ENCODE measurements at places on chromosomes 3 and 15.

GRCh38 chr3:115111632-115112031, 35.5 kb downstream of the ZBTB20 start:
- no peak for DNase-seq

- no peak for DNase-seq
Observed at GRCh38 chr3:148992635-148993255, 1.4 kb downstream of the GYG1 start.

GRCh38 chr15:34855413-34855812, 60.1 kb upstream of the ACTC1 start:
- no peak for DNase-seq

DNA sequence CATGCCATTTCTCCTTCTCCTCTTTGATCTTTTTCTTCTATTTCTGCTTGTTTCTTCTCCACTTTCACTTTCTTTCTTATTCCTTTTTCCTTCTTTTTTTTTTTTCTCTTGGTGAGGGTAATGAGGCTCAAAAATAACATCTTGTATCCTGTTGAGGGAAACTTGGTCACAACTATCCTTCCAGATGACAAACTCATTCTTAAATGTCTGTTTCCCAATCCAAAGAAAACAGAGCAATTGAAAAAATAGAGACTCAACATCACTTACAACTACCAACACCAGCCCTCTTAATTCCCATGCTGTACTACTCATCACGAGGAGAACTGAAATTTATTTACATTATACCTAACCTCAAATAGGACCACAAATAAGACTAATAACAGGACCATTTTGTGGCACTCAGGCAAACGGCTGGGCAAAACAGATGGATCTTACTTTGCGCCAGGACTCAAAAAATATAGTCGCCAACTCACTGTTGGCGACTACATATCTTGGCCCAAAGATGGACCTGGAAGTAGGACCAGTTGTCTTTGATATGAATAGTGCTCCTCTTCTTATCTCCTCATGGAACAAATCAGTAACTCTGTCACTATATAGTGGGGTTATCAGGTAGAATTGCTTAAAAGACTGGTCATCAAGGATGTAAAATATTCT, 343.9 kb downstream of the ZBTB20 start:
- DNase-seq: no peak

DNA sequence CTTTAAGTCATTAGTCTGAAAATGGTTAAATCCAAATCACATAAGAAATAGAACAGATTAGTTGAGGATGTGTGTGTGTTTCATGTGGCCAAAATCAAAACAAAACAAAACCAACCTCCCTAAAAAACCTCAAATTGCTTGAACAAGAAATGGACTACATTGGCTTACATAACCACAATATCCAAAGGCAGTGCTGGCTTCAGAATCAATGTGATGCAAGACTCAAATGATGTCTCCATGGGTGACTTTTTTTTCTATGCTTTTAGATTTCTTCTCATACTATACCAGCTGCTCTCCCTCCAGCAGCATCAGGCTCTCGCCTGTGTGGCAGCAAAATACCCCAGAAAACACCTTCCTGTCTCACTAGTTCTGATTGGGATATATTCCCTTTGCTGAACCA, 36.0 kb upstream of the CMTM8 start:
- no peak for DNase-seq

DNA sequence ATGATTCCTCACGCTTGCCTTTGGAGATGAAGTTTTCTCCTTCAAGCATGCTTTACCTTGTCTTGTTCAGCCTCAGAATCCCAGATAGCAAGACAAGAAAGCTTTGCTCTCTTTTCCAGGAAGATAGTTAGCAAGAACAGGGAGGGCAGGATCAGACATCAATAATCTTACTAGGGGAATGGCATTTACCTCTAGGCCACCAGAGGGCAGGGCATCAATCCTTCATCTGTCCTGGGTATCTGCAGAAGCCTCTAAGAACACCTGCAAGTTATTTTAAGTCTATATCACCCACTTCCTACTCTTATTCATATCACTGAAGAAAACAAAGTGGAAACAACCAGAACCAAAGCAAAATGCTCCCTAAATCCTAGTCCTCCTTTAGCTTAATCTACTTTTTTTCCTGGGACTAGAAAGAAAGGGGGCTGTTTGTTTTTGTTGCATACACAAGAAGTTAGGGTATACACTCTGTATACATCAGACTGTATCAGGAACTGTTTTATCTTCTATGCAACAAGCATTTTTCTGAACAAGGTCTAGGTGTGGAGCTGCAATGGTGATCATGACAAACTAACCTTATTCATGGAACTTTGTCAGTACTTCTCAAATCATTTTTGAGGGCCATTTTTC, 862.5 kb downstream of the CADM2 start:
- DNase-seq: no peak

All from left renal cortex interstitium (tissue), 4 donors.